ENCODE measurements at places on chromosomes 1 and 21.

DNA sequence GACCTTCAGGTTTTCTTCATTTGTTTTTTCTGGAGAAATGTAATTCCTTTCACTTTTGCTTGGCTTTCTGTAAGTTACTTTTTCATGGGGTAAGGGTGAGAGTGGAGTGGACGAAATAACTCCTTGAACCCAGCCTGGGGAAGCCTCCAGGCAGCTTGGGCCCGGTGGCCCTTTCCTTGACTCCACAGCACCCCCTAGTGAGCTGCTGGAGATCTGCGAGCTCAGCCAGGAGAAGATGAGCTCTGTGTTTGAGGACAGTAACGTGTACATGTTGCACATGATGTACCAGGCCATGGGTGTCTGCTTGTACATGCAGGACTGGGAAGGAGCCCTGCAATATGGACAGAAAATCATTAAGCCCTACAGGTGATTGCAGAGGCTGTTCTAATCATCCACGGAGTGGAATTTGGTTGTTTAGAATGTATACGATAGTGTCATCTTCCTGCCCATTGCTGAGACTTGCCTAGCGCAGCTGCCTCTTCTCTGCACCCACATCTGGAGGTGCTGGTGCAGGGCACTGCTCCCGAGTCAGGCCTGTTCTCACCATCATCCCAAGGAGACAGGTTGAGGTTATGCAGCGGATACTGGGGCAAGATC is 51.0 kb downstream of the SMYD2 start:
- no peak for DNase-seq

GRCh38 chr1:89897347-89898133 is 76.7 kb downstream of the LRRC8D start:
- DNase-seq, result no peak

- no peak for DNase-seq
Observed at GRCh38 chr1:221801251-221801661, 59.4 kb upstream of the DUSP10 start.

DNA sequence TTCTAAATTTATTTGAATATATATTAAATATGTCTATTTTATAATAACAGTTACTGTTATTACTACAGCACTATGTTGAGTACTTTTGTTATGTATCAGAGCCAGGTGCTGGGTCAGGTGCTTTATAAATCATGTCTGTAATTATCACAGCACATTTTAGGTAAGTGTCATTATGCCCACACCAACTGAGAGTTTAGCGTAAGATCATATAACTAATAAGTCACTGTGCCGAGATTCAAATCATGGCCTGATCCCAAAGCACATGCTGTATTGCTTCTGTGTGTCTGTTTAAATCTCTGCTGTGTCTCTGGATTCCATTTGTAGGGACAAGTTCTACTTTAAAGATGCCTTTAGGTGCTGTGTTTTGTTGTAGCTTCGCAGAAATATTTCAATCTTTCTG is 1.9 kb downstream of the GPSM2 start:
- no peak for DNase-seq

DNA sequence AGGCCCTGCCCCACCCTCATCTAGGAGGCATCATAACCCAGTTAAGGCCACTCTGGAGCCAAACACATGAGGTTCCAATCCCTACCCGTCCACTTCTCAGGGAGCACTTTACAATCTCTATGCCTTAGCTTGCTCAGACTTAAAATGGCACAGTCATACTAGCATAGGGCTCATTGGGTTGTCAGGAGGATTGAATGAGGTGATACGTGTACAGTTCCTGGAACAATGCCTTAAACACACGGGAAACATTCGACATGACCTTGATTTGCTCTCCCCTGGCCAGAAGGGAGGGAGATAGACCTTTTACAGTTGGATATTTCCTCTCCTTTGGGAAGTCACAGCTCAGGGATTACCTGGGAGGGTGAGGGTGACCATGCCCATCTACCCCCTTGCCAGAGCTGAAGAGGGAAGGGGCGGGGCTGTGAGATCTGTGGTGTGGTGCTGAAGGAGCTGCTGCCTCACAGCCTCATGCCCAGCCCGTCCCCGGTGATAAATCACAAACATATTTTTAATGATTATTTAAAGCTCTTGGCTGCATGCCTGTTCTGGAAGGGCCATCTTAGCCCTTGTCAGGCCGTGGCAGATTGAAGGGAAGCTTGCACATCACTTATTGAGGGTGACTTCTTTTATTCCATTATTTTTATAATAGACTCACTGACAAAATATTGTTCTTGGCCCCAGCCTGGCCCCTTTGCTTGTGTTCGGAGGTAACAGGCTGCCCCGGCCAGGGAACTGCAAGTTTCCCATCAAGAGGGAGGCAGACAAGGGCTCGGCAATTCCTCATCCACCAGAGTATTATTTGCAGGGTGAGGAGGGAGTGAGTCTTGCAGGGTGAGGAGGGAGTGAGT is 83.4 kb downstream of the FOXD2 start:
- DNase-seq, result no peak

- no peak for DNase-seq
Observed at GRCh38 chr1:89688607-89689006, 55.7 kb downstream of the LRRC8C start.

GRCh38 chr1:1112237-1112985 is 3.5 kb downstream of the C1orf159 start:
- no peak for DNase-seq

DNA sequence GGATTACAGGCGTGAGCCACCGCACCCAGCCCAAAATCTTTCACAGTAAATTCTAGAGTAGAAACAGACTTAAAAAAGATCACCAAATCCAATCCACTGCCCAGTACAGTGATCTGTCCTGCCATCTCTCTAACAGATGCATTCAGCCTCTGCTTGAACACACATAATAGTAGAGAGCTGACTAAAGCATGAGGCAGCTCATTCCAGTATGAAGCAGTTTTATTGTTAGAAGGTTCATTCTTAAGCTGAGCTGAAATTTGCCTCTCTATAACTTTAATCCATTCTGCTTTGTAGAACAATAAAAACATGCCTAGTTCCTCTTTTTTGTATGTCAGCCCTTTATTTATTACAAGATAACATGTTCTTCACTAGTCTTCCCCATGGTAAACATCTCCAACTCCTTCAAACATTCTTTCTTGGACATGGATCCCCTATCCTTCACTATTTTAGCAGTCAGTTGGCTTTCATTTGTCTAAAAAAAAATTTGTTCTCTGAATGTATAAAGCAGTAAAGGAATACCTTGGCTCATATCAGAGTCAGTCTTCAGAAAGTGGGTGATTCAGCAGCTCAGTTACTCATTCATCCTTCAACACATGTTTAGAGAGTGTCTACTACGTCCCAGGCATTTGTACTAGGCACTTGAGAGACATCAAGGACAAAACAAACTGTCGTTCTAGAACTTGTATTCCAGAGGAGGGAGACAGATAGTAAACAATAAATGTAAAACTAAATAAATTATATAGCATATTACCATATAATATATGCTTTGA is 10.7 kb upstream of the PTBP2 start:
- DNase-seq, result no peak

- no peak for DNase-seq
Observed at GRCh38 chr21:34814529-34814951, 145.7 kb downstream of the CLIC6 start.

All from stimulated activated CD8-positive, alpha-beta memory T cell treated with anti-CD3 and anti-CD28 coated beads, Interleukin-4, amount 100 ng/mL, for 1 hour (primary cell).